Omental fat pad (tissue), 4 donors: ENCODE measurements at places on chromosomes 2 and 18. TPM values are rescaled to one million over a fixed set of nuclear protein-coding genes. Genes with fewer than 3 reads are reported as not detected.

The DLX2 gene
- not detected for total RNA-seq

The TRPM8 gene
- not detected for total RNA-seq

The DNAH7 gene
- total RNA-seq = 2.0 TPM

The GPR155 gene
- total RNA-seq = 8.0 TPM

The RNF25 gene
- 21.4 TPM for total RNA-seq

The DTNB gene
- total RNA-seq = 9.9 TPM

The GDF7 gene
- total RNA-seq = 0.19 TPM

GRCh38 chr2:181106229-181106628 lies 125.8 kb downstream of the UBE2E3 start:
- DNase-seq = no peak

- DNase-seq = no peak
These were observed 101.7 kb upstream of the ZNF521 start for GRCh38 chr18:25453556-25454269.

DNA sequence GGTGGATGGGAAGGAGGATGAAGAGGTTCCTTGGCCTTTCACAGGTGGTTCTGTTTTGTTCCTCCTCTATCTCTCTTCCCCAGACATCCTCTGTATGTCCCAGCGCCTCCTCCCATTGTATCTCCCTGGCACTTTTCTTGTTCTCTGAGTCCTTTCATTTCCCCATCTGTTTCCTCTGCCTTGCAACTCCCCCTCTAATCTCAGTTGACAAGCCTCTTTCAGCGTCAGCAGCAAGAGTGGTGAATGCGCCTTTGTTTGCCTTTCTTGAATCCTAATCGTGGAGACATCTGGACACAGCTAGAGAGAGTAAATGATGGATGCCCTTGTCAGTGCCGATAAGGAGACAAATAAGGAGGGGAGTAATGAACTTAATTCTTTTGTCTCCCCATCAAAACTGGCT lies 167.0 kb downstream of the NDUFA10 start:
- DNase-seq = no peak

DNA sequence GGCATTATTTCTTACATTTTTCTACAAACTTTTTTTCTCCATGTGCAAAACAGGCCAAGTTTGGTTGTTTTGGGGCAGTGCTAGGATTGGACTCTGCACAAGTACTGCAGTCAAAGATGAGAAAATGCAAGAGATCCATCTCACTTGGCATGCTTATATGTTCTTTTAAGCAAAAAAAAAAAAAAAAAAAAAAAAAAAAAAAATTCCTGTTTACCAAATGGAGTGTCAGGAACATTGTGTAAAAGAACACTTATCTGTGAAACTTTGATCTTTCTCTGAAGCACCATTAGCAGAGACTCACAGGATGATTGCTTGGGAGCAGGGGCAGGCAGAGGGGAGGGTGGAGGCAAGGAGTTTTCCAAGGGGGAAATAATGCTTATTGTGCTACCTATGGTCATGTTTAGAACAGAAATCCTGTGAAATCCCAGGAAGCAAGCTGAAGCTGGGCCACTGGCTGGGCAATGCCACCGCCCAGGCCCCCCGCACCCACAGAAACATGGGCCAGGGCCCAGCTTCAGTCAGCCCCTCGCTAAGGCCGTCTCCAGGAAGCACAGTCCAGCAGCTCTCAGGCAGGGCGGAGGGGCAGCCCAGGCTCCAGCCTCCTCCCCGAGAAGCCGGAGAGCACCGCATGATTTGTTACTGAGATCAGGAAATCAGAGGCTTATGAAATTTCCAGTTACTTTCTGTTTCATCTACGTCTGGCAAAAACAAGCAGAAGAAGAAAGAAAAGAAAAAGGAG lies 229.4 kb downstream of the ZNF516 start:
- DNase-seq = no peak

GRCh38 chr2:105168543-105168942 lies 73.0 kb upstream of the GPR45 start:
- DNase-seq = no peak

DNA sequence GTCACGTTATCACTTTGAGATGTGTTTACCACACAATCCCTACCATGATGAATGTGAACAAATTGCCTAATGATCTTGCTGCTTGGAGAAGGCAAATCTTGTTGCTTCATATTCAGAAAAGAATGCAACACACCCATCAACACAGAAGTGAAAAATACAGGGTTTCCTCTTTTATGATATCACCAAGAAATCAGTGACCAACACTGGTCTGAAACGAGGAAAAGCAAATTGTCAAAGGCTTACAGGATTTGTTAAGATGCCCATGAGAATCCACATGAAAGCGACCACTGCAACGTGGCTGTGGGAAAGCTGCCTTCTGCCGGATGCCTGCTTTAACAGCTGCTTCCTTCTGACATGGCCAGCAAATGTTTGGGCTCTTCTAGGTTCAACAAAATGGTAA lies 397.6 kb upstream of the LRATD1 start:
- no peak for DNase-seq

GRCh38 chr2:47771211-47771610 lies 11.7 kb upstream of the MSH6 start:
- DNase-seq = no peak

GRCh38 chr2:3365219-3365618 lies 12.4 kb downstream of the EIPR1 start:
- DNase-seq = no peak

DNA sequence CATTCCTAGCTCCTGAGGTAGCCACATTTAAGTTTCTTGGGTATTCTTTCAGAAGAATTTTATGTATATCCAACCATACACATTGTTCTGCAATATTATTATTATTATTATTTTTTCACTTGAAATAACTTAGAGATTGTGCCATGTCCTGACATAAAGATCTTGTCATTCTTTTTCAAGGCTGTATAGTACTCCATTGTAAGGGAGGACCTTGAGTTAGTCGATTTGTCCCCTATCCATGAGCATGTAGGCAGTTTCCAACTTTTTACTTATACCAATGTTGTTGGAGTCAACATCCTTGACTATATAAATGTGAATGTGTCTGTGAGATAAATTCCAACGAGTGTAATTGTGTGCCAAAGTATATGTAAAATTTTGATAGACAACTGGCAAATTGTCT lies 891 bp upstream of the EGR4 start:
- no peak for DNase-seq

GRCh38 chr2:27593240-27593639 lies 10.4 kb downstream of the ZNF512 start:
- DNase-seq = no peak

DNA sequence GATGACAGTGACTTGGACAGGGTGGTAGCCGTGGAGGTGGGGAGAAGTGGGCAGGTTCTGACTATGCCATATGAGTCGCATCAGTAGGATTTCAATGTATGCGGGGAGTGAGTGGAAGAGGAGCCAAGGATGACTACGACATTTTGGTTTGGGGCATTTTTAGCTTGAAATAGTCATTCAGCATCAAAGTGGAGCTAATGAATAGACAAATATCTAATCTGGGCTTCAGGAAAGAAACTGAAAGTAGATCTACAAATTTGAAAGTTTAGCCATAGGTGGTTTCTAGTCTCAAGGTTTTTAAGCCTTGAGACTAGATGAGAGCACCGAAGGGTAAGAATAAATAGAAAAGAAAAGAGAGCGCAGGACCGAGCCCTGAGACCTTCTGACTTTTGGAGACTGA lies 58.3 kb downstream of the FEZ2 start:
- no peak for DNase-seq

DNA sequence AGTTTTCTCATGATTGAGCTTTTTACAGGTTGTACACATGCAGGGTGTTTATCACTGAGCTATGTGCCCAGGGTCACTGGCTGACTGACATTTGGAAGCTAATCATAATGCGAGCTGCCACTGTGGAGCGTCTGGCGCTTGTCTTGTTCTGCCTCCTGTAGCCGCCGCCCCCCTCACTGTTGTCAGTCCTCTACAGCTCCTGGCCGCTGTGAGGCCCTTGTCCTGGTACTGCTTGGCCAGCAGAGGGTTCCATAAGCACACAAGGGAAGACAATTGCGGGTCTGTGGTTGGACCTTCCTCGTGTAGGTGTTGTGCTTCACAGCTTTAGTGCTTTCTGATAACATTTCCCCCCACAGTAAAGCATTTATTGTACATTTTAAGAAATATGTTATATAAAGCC lies 105.6 kb upstream of the LDLRAD4 start:
- no peak for DNase-seq
